CD4-positive, alpha-beta T cell treated with Interleukin-4 for 4 hours (primary cell): ENCODE measurements at places on chromosomes 4 and X.

DNA sequence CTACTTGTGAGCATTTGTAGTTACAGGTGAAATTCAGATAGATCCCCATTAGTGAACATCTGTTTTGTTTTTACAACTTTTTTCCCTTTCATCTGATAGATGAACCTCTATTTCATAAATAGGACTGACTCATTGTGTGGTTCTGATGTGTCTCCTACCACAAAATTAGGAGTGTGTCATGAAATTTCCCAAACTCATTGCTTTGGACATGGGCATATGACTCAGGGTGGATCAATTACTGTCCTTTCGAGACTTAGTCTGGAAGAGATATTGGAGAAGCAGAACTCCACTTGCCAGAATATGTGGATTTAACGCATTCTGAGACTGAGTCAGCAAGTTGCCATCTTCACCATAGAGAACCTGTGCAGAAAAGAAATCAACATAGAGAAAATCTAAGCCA is 53.5 kb upstream of the PCDH10 start:
- DNase-seq, result no peak

- DNase-seq, result no peak
Measured at GRCh38 chrX:11119313-11119943, 8.3 kb downstream of the HCCS start.

GRCh38 chr4:169207436-169208089 is 63.2 kb downstream of the SH3RF1 start:
- DNase-seq, result no peak

- DNase-seq, result no peak
Measured at GRCh38 chr4:156422576-156422975, 468.9 kb upstream of the CTSO start.

GRCh38 chrX:40085102-40085551 is 12.6 kb downstream of the BCOR start:
- no peak for DNase-seq
